ENCODE measurements at places on chromosomes 13 and 19. TPM values are rescaled to one million over a fixed set of nuclear protein-coding genes. Genes with fewer than 3 reads are reported as not detected.

DNA sequence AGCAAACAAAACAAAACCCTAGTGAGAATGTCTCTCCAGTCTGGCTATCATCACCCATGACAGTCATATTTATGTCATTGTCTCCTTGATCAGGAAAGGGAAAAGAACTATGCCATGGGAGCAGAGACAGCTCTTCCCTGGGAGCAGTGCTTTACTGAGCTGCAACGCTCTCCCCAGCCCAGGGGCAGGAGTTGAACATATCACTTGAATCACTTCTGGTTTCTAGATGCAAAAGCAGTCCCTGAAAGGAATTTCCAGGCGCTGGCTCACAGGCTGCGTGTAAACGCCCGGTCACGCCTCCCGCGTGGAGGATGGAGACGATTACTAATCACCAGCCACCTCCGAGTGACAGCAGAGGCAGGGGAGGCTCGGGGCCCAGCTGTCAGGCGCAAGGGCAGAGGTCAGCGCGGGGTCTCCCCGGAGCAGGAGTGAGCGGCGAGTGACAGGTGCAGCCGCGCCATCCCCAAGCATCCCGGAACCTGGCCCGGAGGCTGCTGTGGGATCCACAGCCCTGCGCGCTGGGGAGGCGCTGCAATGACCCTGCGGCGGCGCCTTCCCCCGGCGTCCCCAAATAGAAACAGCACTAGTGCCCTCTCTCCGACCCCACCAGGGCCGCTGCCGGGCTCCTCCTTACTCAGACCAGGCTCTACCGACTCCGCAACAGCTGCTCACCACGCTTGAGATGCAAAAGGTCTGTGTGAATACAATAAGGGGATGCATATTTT is 23.5 kb upstream of the DCLK1 start:
- no peak overlapping the region for H3K4me3 ChIP-seq
- no peaks in the 10 kb centered on the region for H3K4me1 ChIP-seq
- H3K27me3 ChIP-seq: no peaks in the 10 kb centered on the region
- no peak overlapping the region for H3K27ac ChIP-seq

- H3K27me3 ChIP-seq: no peaks in the 10 kb centered on the region
- peaks cover 8% of the 10 kb centered on the region for H3K36me3 ChIP-seq
- H3K4me1 ChIP-seq: no peaks in the 10 kb centered on the region
- H3K4me3 ChIP-seq: no peak overlapping the region
- H3K27ac ChIP-seq: no peak overlapping the region
Observed at GRCh38 chr13:113536461-113537110, 46.1 kb upstream of the DCUN1D2 start.

GRCh38 chr13:48653472-48653939 is at the start of gene CYSLTR2:
CYSLTR2 (plus strand) TSS chr13:48653929; CDS start chr13:48706818, 52,889 bp downstream.
- H3K27ac ChIP-seq: peak within 1 kb of the TSS; percentile 80
- no peaks in the 10 kb centered on the region for H3K27me3 ChIP-seq
- no peaks in the 10 kb centered on the region for H3K36me3 ChIP-seq
- DNase-seq: no peak

GRCh38 chr19:51407511-51408131 is 9.8 kb downstream of the SIGLEC10 start:
- no peak overlapping the region for H3K27ac ChIP-seq
- H3K27me3 ChIP-seq: no peaks in the 10 kb centered on the region
- H3K4me1 ChIP-seq: peaks cover 17% of the 10 kb centered on the region
- H3K36me3 ChIP-seq: no peaks in the 10 kb centered on the region
- no peak overlapping the region for H3K4me3 ChIP-seq
- no peak for DNase-seq

The CGB2 gene
- total RNA-seq: not detected

The DCT gene
- total RNA-seq: 0.75 TPM

GRCh38 chr19:13790354-13790753 is 4.9 kb upstream of the ZSWIM4 start:
- H3K27me3 ChIP-seq: no peaks in the 10 kb centered on the region
- no peak overlapping the region for H3K4me3 ChIP-seq
- H3K27ac ChIP-seq: peak overlapping the region; percentile 63
- DNase-seq: peak; percentile 65
- no peaks in the 10 kb centered on the region for H3K36me3 ChIP-seq

GRCh38 chr19:46063201-46063600 is 22.4 kb upstream of the IGFL4 start:
- H3K27ac ChIP-seq: no peak overlapping the region
- no peaks in the 10 kb centered on the region for H3K4me1 ChIP-seq
- H3K4me3 ChIP-seq: no peak overlapping the region
- H3K27me3 ChIP-seq: peaks cover 3% of the 10 kb centered on the region

DNA sequence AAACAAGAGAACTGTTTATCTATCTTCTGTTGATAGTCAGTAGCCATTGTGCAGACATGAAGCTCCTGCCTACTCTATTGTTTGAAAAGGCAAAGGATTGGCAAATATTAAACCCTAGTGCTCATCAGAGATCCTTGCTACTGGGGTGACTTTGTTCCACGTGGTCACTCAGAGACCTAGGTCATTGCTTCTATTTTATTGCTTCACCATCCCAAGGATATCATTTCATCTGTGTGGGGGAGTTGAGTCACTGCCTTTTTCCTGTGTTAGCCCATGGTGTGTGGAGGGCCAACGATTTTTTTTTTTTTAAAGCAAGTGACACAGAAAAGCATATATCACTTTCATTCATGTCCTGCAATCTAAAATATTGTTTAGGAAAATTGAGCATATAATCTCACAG is 254.1 kb upstream of the RXFP2 start:
- DNase-seq: no peak
- no peaks in the 10 kb centered on the region for H3K4me1 ChIP-seq
- H3K27me3 ChIP-seq: no peaks in the 10 kb centered on the region

DNA sequence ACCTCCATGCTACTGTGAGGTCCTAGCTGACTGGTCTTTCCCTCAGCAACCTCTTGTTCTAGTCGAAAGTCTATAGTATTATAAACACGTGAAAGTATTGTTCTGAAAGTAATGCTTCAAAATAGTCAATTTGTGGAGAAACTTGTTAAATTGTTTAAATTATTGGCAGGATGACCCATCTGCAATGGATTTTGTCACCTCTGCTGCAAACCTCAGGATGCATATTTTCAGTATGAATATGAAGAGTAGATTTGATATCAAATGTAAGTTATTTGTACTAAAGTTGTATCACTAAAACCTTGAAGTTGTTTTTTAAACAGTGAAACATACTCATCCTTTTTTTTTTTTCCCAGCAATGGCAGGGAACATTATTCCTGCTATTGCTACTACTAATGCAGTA is 25.9 kb downstream of the UBA2 start:
- H3K4me3 ChIP-seq: no peak overlapping the region
- no peak overlapping the region for H3K27ac ChIP-seq
- H3K4me1 ChIP-seq: no peaks in the 10 kb centered on the region
- DNase-seq: no peak
- peaks cover 64% of the 10 kb centered on the region for H3K36me3 ChIP-seq

DNA sequence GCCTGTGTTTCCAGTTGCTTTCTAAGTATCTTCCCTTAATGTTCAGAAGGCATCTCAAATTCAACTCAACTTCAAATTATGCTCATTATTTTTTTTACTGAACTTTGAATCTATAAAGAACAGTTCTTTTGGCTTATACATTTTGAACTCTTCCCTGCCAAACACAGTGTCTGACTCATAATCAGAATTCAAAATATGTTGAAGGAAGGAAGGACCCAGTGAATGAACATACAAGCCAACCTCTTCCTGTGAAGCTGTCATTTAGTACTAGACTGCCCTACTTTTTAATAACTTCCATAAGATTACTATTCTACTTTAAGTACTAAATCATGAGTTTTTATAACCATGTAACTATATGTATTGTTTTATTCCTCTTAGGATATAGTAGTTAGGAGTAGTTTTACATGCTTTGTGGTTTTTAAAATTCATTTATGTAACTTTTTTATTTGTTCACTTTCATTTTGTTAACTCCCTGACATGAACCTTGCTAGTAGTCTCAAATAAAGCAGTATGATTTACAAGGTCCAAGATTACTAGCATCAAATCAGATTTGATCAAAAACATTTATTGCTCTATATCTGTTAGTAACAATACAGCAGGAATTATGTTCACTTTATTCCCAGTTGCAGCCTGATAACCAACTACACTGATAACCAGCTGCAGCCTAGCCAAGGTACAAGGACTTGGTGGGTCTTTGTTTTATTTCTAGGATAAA is 6.4 kb downstream of the NUDT15 start:
- no peaks in the 10 kb centered on the region for H3K27me3 ChIP-seq
- H3K36me3 ChIP-seq: peaks cover 15% of the 10 kb centered on the region
- no peak overlapping the region for H3K4me3 ChIP-seq
- no peak overlapping the region for H3K27ac ChIP-seq
- DNase-seq: peak; percentile 10

The PNMA8B gene
- 0.09 TPM for total RNA-seq

The CD79A gene
- total RNA-seq: 35.5 TPM
